AG10803 (cell line): ENCODE measurements at places on chromosomes 2 and 18.
A peak's percentile ranks its signal among the peaks of the same experiment; 100 is the strongest.

DNA sequence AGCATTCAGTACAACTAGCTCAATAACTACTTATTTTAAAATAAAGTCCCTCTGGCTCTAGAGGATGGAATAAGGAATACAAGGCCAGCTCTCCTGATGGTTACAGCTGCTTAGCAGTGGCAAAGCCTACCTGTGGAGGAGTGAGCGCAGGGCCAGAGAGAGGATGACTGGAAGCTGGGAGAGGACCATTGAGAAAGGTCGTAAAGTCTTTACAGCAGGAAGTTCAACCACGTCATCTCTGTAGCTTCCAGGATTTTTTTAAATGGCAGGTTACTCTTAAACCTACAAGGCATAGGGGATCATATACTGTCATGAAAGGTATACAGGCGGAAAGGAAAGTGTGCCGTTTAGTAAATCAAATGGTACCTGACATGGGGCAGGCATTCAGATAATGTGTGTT lies 26.3 kb downstream of the ANXA4 start:
- DNase-seq: no peak

DNA sequence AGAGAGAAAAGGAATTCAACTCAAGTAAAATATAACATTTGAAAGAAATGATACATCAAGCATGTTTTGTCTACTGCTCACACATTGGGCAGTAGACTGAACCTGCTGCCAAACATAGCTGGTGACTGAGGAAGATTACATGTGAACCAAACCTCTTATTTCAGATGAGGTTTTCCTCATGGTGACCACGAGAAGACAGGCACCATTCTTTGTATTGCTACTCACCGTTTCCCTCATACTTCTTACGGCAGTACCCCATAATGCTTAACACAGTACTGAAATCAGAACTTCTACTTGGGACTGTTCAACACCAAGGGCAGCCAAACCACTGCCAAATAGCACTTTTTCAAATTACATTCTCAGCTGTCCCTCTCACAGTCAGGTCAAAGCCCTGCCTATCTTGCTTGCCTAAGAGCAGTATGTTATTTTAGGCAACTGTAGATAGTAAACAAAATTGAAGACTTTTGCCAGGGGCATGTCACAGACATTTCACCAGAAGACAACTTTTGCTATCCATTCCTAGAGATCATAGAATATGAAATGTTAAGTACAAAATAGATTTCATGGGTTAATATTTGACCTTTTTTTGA lies 167.1 kb upstream of the DOK6 start:
- peak; percentile 75 for DNase-seq

DNA sequence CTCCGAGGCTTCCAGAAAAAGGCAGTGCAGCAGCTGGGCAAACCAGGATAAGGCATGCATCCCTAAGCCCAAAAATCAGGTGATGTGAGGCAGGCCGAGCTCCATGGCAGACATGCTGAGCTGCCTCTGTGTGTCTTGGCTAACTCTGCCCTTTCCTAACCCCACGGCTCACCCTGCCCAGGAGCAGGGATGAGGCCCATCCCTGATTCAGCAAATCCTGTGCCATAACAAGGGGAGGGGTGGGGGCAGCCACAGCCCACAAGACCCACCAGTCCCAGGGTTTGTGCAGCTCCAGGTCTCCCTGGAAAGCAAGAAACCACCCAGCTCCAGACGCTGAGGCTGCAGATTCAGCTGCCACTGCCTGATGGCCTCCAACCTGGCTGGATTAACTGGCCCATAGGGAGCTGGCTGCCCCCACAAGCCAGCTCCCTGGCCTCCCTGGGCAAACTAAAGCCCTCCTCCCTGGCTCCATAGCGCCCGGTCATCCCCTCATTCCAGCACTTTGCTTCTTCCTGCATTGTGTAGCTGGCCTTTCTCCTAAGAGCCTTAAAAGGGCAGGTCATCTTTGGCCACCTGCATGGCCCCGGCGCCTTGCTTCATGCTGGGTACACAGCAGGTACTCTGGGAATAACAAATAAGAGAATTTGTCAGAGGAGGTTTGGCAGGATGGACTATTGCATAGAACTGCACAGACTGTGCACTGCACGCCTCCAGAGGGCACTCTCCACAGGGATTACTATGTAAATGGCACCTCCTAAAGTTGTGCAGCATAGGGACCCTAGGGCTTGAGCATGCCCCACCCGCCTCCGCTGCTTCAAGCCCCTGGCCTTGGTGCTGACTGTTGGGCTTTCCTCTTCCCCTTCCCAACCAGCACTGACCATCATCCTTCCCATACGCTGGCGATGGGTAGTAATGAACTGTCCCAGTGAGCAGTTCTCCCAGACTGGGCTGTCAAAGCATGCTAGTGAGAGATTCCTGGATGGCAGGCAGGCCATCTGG lies 10.7 kb downstream of the STEAP3 start:
- no peak for DNase-seq

DNA sequence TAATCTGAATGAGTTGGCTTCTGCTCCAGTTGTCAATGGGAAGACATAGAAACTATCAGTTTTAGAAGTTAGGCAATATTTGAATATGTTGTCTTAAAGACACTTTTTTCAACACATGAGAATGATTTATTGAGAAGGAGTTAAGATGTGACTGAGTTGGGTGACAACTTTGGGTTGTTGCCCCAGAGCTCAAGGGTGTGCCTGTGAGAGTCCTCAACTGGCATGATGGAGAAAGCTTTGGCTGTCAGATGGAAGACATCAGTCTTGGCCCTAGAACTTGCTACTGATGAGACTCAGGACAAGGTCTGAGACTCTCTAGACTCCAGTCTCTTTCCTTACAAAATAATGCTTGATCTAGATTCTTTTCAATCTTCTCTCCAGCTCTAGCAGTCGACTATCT lies 69.0 kb upstream of the CTAGE1 start:
- DNase-seq: no peak

GRCh38 chr2:41928526-41928925 lies 119.3 kb upstream of the PKDCC start:
- peak; percentile 82 for DNase-seq

DNA sequence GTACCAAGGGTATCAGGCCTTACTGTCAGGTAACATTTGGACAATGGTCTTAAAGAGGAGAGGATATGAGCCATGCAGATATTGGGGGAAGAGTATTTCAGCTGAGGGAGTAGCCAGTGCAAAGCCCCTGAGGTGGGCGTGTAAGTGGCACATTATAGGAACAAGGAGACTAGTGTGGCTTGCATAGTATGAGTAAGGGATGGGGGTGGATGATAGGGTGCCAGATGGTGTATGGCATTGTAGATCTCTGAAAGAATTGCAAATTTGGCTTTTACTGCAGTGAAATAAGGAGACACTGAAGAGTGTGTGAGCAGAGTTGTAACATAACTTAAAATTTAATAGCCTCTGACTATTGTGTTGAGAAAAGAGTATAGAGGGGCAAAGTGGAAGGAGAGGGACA lies 244.0 kb downstream of the PDE11A start:
- no peak for DNase-seq

- DNase-seq: no peak
Measured at GRCh38 chr2:6982934-6983589, 65.8 kb downstream of the RNF144A start.

GRCh38 chr2:1865716-1866234 lies 121.5 kb upstream of the PXDN start:
- DNase-seq: no peak

DNA sequence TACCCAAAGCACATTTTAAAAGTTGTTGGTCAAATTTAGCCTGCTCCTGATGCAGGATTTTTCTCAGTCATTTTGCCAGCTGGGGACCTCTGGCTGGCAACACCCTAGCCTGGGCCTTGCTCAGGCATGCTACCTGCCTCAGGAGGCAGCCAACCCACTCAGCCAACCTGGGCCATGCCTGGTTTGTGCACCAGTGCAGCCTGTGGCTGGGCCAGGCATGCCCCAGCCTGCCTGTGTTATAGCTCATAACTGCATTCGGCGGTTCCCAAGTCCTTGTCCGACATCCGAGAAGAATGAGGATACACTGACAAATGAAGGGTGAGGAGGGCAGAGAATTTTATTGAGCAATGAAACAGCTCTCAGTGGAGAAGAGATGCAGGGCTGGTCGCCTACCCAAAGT lies 608.0 kb downstream of the SUCLG1 start:
- no peak for DNase-seq

GRCh38 chr2:239973386-239973785 lies 51.8 kb downstream of the NDUFA10 start:
- no peak for DNase-seq

DNA sequence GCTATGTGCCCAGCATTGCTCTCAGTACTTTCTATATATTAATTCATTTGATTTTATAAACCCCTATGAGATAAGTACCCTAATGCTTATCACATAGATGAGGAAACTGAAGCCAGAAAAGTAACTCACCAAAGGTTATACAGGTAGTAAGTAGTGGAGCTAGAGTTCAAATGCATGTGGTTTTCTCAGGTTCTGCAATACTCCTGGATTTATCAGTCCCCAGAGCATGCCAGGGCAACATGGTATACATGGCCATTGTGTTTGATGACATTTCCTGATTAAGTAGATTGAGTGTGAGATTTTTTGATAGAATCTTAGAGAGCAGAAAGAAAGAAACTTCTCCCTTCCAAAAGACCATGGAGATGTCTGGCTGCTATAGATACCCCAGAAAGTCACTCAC lies 233.1 kb downstream of the IKZF2 start:
- no peak for DNase-seq

DNA sequence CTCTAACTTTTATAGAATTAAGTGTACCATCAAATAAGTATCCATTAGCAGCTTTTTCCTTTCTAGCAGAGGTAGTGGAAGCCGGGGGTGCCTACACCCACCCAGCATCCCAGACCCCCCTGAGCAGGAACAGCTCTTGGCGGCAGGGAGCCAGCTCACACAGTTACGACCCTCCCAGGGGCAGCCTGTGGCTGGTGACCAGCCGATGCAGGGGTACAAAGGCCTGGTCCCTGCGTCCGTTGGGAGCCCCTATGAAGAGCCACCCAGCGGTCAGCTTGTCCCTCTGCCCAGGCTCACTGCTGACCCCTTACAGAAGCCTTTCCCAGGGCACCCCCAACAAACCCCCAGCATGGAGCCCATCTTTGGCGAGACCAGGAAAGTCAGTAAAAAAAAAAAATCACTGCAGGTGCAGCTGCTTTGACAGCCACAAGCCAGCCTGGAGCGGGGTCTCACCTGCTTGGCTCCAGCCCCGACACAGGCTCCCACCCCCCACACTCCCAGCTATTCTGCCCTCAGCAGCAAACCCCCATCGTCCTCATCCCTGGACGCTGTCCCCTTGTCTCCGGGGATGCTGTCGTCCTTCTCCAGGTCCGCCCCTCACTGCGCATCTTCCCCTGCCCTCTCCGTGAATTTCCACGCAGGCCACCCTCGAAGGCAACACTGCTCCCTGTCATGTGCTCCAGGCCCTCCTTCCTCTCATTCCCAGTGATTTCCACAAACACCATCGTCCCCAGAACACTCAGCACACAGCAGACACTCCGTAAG lies 43.1 kb downstream of the GPC1 start:
- DNase-seq: no peak
